T follicular helper cell (primary cell): ENCODE measurements at places on chromosomes 1 and 21.

- no peak for DNase-seq
Measured at GRCh38 chr1:77671836-77672235, 10.6 kb downstream of the ZZZ3 start.

DNA sequence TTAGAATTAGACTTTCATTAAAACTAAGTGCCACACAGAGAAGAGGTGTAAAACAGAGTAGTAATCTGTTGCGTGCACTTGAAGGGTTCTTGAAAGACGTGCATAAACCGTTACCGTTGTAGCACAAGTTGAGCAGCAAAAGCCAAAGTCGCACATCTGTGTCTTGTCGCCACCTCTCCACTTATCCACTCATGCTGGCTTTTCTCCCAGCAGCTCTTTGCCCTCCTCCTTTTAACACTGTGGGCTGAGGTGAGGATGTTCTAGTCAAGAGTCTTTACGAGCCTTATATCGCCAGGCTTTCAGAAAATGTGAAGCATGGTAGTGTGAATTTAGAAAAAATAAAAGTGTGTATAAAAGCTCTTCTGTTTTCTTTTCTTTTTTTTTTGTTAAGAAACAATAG is 48.0 kb downstream of the NR5A2 start:
- DNase-seq, result no peak

DNA sequence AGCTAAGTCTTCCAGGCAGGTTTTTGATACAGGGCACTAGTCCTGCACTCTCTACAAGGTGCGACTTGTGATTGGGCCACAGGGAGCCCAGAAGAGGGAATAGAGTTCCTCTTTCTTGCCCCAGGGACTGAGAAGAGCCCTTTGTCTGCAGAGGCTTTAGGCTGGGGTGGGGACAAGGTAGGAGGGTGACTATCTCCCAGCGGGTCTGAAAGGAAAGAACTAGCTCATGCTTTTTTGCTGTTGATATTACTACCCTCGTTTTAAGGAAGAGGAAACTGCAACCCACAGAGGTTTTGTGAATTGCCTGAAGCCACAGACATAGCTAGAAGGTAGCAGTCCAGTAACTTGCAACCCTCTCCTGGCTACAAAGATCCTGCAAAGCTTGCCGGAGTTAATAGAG is 615.2 kb downstream of the MATN1 start:
- DNase-seq, result no peak

DNA sequence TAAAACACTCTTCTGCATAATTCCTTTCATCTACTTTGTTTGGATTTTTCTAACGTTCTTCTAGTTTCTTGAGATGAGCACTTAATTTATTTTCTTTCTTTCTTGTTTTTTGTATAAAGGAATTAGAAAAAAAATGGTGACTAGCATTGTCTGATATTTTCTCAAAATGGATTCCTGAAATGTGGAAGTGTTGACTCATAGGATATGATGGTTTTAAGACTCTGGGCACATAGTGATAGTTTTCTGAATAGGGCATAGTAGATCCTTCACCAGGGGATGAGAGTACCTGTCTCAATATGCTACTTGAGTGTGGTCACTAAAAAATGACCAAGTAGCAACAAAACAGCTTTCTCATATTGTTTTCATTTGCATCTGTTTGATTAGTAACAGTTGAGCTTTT is 100.9 kb downstream of the PEX14 start:
- no peak for DNase-seq

GRCh38 chr21:33836408-33836807 is 79.2 kb downstream of the ATP5PO start:
- no peak for DNase-seq

- DNase-seq, result no peak
Measured at GRCh38 chr1:203914292-203914691, 52.9 kb downstream of the SNRPE start.

- no peak for DNase-seq
Measured at GRCh38 chr1:48203287-48203900, 19.1 kb upstream of the SLC5A9 start.

GRCh38 chr1:40808909-40809308 is 25.3 kb downstream of the KCNQ4 start:
- no peak for DNase-seq

DNA sequence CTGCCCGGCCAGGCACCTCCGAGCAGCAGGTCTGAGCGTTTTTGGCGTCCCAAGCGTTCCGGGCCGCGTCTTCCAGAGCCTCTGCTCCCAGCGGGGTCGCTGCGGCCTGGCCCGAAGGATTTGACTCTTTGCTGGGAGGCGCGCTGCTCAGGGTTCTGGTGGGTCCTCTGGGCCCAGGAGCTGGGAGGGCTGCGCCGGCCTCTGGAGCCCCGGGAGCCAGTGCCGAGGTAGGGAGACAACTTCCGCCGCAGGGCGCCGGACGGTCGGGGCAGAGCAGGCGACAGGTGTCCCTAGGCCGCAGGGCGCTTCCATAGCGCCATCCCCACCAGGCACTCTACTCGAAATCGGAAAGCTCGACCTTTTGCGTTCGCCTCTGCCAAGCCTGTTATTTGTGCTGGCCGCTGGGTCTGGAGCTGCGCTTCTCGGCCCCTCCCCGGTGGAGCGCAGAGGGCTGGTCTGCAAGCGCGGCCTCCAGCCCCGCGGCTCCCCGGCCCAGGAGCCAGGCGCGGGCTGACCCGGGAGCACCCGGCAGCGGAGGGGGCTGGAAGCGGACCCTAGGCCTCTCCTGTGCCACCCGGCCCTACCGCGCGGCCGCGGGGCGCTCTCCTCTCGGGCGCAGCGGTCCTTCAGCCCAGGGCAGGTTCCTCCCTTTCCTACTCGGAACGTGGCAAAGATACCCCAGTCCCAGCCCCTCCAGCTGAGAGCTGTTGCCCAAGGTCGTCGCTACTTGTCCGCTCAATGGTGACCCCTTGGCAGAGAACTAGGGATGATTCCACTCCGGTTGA is 2.2 kb downstream of the SIM2 start:
- no peak for DNase-seq

DNA sequence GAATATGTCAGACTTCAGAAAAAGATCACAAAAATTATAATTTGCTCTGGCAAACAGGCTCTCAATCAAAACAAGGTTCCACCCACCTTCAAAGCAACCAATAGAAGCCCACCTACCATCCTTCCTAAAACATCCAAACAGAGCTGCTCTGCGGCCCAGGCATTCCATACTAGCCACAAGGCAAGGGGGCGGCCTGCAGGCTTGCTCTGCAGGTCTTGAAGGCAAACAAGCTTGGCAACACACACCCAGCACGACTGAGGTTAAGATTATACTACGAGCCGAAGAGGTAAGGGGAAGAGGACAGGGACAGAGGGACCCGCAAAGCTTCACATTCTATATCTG is 207.3 kb downstream of the SLC45A1 start:
- peak; percentile 8 for DNase-seq
